ENCODE measurements at places on chromosomes 3 and 15.
A peak's percentile ranks its signal among the peaks of the same experiment; 100 is the strongest.

DNA sequence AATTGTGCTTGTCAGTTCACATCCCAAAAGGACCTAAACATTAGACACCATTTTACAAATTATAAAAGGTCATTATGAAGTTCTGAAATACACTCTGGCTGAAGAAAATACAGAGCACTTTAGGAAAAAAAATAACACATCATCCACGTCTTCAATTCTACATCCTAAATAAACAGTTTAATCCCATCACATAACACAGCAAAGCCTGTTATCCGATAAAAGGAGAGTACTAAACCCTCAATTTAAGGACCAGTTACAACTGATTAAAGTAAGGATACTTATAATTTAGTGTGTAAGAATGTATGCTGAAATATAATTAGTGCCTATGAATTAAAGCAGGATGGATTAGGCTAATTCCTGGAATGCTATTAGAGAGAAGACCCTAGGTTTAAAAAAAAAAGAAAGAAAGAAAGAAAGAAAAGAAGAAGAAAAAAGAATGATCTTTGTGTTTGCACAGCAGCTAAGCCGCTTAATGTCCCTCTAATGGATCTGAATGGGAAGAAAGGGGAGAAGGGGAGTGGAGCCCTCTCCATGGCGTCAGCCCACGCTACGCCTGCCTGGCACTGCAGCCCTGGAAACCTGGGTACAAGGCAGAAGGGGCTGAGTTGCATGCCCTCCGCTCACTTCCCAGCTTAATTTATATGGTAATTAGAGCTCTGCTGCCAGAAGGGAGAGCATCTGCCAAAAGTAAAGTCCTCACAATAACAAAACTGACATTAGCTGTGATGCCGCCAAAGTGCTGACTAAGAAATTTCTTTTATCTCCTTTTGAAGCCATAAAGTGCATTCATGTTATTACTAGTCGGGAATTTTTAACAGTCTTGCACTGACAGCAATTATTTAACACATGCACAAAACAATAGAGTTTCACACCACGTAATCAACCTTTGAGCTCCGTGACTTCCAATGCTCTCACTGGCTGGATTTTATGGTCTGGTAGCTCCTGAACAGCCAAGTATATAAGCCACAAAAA, 90.0 kb downstream of the FSIP1 start:
- no peaks in the 10 kb centered on the region for H3K4me1 ChIP-seq
- H3K27ac ChIP-seq, result no peak overlapping the region
- H3K36me3 ChIP-seq, result no peaks in the 10 kb centered on the region

DNA sequence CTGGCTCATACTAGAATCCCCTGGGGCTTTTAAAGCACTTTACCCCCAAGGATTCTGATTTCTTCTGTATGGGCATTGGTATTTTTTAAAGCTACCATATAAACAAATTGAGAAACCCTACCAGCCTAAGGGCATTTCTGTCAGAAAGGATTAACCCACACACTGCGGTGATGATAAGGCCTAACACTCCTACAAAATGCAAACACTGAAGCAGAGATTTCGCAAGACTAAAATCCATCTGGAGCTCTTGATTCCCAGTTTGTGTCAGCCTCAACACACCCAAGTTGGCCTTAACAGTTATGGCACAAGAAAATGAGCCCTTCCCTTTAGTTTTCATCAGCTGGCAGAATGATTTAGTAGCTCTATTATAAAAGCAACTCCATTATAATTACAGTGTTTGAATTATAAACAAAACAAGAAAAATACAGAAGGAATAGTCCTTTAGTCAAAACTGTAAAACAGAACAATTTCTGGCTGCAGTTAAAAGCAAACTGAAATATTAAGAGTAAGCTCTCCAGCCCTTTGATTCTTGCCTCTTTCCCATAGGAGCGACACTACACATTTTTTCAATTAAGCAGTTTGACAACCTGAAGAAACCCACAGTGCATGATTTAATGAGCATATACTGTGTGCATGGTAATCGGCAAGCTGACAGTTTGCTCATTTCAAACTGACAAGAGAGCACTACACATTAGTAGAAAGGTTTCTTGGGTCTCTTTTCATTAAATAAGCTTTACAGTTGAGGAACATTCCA, 441.2 kb downstream of the FHIT start:
- peak; percentile 6 for DNase-seq
- H3K4me1 ChIP-seq, result no peaks in the 10 kb centered on the region
- no peaks in the 10 kb centered on the region for H3K27me3 ChIP-seq
- no peak overlapping the region for H3K4me3 ChIP-seq
- no peak overlapping the region for H3K27ac ChIP-seq

- no peaks in the 10 kb centered on the region for H3K4me1 ChIP-seq
- H3K4me3 ChIP-seq, result no peak overlapping the region
- H3K36me3 ChIP-seq, result peaks cover 10% of the 10 kb centered on the region
- H3K27ac ChIP-seq, result no peak overlapping the region
Measured at GRCh38 chr3:132637590-132637989, 22.0 kb downstream of the ACAD11 start.

- no peaks in the 10 kb centered on the region for H3K27me3 ChIP-seq
- H3K4me3 ChIP-seq, result no peak overlapping the region
- no peak for DNase-seq
- H3K4me1 ChIP-seq, result no peaks in the 10 kb centered on the region
- no peak overlapping the region for H3K27ac ChIP-seq
Measured at GRCh38 chr15:101306341-101307047, 11.4 kb upstream of the SNRPA1 start.

GRCh38 chr3:9169956-9170850, 79.2 kb downstream of the SRGAP3 start:
- H3K36me3 ChIP-seq, result no peaks in the 10 kb centered on the region
- no peak for DNase-seq
- no peaks in the 10 kb centered on the region for H3K4me1 ChIP-seq
- no peak overlapping the region for H3K27ac ChIP-seq
- H3K4me3 ChIP-seq, result no peak overlapping the region

- H3K4me1 ChIP-seq, result no peaks in the 10 kb centered on the region
- H3K36me3 ChIP-seq, result no peaks in the 10 kb centered on the region
- no peak overlapping the region for H3K27ac ChIP-seq
- DNase-seq, result no peak
- H3K4me3 ChIP-seq, result no peak overlapping the region
- H3K27me3 ChIP-seq, result no peaks in the 10 kb centered on the region
Measured at GRCh38 chr3:73215281-73215680, 153.8 kb downstream of the EBLN2 start.

GRCh38 chr3:128573160-128573559, 77.5 kb downstream of the RPN1 start:
- H3K36me3 ChIP-seq, result no peaks in the 10 kb centered on the region
- H3K4me3 ChIP-seq, result no peak overlapping the region
- H3K4me1 ChIP-seq, result peaks cover 8% of the 10 kb centered on the region
- peak; percentile 23 for DNase-seq

Measured in cardiac muscle cell (in vitro differentiated cells and primary cell).